Activated CD4-positive, alpha-beta T cell treated with anti-CD3 and anti-CD28 coated beads, Interleukin-2, amount 50 U/mL, for 24 hours (primary cell): ENCODE measurements at places on chromosomes 5 and 9.

DNA sequence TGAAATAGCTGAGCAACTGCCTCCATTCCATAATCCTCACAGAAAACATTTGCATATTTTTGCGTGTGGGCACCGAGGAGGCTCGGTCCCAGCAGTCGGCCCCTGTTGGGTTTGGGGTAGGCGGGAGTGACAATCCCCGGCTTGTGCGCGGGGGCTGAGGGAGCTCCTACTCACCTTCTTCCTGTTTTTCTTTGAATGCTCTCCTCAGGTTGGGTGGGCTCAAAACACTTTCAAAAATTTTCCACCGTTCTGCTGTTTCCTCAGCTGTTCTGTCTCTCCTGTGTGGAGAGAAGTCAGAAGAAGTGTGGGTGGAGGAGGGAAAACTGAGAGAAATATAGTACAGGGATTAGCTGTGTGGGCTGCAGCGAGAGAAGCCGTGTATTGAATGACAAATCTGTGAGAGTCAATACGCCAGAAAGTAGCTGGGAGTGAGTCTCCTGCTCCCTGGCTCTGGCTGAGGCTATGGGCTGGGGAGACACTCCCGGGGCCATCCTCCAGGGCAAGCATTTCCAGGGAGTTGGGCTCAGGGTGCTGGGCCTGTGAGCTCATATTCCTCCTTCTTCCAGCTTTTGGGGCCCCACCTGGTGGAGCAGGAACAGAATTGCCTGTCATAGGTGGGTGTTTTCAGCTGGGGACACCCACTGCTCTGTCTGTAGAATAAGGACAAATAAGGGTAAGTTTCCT is 84.7 kb downstream of the CMYA5 start:
- DNase-seq, result no peak

DNA sequence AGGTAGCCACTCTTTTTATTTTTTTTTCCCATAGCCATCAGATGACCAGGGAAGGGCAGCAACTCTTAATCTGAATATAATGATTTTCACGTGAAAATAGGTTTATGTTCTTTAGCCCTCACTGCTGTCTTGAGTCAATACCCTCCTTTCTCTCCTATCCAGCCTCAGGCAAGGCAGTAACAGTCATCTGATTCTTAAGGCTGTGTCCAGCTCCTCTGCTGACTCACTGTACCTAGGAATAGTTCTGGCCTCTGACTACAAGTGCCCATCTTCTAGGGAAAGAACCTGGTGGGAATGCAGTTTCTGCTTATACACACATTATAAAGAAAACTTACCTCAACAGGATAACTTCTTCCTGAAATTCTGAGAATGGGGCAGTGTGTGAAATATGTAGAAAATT is 30.7 kb downstream of the DHX29 start:
- no peak for DNase-seq

GRCh38 chr5:98424681-98425450 is 348.6 kb upstream of the RGMB start:
- DNase-seq, result no peak

DNA sequence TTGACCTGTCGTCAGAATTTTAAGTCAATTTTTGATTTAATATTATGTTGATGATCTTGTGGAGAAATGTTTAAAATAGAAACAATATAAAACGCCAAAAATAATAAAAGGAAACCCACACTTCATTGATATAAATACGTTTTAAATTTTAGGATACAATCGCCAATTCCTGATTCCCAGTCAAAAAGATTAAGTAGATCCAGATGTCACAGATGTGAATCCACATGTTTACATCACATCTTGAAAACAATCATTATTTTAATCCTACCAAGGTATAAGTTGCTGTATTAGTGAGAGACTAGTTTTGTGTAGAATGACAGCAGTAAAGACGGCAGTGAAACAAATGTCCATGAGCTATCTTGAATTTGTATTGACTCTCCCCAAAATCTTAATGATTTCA is 4.9 kb downstream of the TAS2R1 start:
- no peak for DNase-seq

DNA sequence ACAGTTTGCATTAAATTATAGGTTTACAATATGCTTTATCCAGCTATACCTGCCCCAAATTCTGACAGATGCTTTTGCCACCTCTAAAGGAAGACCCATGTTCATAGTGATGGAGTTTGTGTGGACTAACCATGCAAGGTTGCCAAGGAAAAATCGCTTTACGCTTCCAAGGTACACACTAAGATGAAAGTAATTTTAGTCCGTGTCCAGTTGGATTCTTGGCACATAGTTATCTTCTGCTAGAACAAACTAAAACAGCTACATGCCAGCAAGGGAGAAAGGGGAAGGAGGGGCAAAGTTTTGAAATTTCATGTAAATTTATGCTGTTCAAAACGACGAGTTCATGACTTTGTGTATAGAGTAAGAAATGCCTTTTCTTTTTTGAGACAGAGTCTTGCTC is 41.0 kb downstream of the FXN start:
- DNase-seq, result no peak

DNA sequence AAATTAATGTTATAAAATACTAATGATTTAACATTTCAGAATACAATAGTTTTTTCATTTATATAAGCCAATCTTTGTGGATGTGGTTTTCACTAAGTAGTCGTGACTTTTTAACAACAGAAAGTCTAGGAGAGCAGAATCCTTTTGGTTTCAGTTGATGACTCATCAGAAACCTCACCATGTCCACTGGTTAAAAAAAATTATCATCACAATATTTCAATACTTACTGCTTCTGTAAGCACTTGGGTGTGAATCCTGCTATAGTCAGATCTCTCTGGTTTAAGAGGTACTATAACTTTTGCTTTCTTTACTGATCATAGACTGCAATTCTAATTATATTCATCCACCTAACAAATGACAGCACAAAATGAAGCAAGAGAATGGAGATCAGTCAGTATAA is 77.2 kb downstream of the MRPS30 start:
- no peak for DNase-seq

- no peak for DNase-seq
Observed at GRCh38 chr9:10146517-10147331, 466.1 kb downstream of the PTPRD start.

GRCh38 chr9:137055385-137056364 is 1.8 kb upstream of the ENTPD2 start:
- DNase-seq, result no peak

DNA sequence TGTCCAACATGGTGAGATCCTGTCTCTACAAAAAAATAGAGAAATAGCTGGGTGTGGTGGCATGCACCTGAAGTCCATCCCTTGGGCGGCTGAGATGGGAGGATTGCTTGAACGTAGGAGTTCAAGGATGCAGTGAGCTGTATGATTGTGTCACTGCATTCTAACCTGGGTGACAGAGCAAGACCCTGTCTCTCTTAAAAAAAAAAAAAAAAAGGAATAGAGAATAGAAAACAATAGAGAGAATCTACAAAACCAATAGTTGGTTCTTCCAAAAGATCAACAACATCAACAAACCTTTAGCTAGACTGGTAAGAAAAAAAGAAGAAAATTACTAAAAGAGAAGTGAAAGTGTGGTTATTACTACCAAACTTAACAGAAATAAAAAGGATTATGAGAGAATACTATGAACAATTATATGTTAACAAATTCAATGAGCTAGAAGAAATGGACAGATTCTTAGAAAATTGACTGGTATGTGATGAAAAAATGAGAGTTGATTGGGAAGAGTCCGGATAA is 8.1 kb upstream of the SLC38A9 start:
- no peak for DNase-seq

DNA sequence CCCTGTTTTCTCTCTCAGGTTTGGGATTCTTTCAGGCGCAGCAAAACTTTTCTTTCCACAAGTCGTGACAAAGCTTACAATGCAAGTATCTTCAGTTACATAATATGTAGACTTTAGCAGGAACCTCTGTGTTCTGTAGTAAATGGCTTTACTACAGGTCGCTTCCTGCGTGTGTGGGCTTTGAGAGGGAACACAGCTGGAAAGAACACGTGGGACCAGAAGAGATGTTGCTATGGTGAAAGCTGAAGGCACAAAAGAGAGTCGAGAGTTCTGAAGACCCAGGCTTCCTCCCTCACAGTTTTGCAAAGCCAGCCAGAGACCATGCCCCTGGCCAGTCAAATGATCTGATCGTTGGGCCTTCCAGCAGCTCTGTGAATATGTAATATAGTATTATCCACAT is 4.0 kb downstream of the ANKRD55 start:
- DNase-seq, result no peak

GRCh38 chr9:124695280-124695890 is 75.7 kb downstream of the NR6A1 start:
- no peak for DNase-seq

DNA sequence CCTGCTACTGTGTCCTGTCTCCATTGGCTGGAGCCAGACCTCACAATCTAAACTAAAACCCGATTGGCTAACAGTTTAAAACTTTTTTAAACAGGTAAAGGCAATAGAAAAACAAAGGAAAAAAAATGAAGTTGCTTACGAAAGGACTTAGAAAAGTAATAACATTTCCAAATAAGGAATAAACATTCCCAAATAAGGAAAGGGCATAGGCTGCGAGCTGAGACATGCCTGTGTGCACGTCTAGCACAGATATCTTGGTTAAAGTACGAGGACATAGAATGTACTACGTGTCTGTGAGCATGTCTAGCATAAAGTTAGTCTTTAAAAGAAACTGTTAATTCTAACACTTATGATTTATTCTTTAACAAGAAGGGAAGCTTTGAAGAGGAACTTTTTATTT is 15.3 kb upstream of the FAM120A start:
- DNase-seq, result no peak
